Activated naive CD4-positive, alpha-beta T cell (primary cell): ENCODE measurements at places on chromosomes 7 and 10.

- DNase-seq: peak; percentile 53
Measured at GRCh38 chr10:3948843-3949242, 163.8 kb upstream of the KLF6 start.

GRCh38 chr7:66088861-66089838 lies 13.5 kb downstream of the ASL start:
- no peak for DNase-seq

- DNase-seq: no peak
Measured at GRCh38 chr10:21530641-21531040, 3.4 kb upstream of the MLLT10 start.

- DNase-seq: no peak
Measured at GRCh38 chr7:13117103-13117502, 429.7 kb downstream of the ARL4A start.

GRCh38 chr10:120392245-120392644 lies 64.8 kb upstream of the PLPP4 start:
- DNase-seq: no peak

DNA sequence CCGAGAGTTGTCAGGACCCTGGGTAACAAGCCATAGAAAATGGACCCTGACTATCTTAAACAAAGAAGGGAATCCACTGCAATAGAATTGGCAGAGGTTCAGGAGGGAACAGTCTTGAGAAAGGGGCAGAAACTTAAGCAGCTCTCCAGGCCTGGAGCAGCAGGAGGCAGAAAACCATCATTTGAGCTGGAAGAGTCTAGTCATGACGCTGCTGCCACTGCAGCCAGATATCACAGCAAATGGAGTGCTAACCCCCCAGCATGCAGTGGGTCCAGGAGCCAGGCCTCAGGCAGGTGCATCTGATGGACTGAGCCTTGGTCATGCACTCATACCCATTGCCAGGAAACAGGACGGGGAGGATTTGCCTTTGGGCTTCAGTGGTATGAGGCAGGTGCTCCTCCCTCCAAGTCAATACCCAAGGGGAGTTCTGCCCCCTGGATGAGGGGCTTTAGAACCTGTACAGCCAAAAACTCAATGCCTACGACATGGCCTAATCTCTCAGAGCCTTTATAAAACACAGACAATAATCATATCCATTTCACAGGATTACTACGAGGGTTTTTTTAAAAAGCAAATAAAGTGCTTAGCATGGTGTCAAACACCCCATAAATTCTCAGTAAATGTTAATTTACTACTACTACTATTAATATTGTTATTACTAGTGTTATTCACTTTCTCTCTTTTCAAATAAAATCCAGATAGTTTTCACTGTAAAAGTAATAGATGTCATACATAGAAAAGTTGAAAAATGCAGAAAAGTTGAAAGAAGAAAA lies 30.7 kb downstream of the DUSP5 start:
- no peak for DNase-seq

DNA sequence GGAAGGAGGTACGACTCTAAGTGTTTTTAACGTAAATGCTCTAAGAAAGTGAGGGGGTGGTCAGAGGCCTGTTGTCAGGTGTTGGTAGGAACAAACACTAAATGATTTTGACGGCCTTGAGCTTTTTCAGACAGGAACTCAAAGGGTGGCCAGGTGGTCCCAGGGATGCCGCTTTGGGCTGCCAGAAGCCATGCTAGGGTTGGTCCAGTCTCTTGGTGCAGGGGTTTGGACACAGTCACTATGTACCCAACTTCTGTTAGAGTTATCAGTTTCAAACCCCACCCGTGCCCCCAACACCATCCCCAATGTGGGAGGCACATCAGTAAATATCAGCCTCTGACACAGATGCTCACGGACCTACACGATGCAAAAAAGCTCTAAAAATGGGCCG lies 9.3 kb downstream of the ATP6V0E2 start:
- no peak for DNase-seq

- DNase-seq: no peak
Measured at GRCh38 chr7:51311166-51311565, 5.4 kb downstream of the COBL start.

- no peak for DNase-seq
Measured at GRCh38 chr7:3440509-3440908, 139.5 kb downstream of the SDK1 start.

DNA sequence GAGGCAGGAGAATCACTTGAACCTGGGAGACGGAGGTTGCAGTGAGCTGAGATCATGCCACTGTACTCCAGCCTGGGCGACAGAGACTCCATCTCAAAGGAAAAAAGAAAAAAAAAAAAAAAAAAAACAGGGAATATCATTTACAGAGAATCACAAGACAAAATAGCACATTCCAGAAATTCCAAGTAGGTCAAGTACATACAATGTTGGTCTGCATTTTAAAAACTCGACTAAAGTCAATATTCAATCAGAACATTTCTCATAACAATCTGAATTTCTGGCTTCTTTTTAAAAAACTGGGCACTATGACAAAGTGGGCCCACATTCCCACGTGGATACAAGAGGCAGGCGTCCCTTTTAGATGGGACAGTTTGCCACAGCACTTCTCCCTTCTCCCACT lies 12.8 kb downstream of the ZC3HAV1L start:
- DNase-seq: no peak

GRCh38 chr7:55124989-55125875 lies 106.4 kb downstream of the EGFR start:
- no peak for DNase-seq

DNA sequence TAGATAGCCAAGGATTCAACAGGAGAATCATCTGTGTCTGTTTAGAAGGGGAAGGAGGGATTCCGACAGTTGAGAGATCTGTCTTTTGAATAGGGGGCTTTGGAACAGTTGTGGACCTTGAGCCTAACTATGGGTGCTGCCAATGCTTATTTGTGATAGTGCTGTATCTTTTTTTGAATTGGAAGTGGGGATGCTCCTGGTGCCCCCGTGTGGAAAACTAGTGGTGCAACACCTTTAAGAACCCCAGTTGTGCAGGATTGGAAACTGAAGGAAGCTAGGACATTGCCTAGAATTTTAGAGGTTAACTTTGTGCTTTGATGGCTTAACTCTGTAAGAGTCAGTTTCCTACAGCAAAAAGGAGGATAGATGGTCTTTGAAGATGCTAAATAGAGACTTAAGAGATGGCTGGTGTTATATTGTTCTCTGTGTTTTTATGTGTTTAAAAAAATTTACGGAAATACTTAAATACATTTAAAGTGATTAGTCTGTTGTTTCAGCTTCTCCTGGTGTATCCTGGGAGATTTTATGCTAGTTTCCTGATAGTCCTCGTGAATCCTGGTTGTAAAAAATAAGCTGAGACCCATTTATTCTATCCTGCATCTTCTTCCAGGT lies 69.3 kb downstream of the AP3M1 start:
- DNase-seq: no peak

GRCh38 chr10:121984463-121984862 lies 4.5 kb upstream of the TACC2 start:
- no peak for DNase-seq

DNA sequence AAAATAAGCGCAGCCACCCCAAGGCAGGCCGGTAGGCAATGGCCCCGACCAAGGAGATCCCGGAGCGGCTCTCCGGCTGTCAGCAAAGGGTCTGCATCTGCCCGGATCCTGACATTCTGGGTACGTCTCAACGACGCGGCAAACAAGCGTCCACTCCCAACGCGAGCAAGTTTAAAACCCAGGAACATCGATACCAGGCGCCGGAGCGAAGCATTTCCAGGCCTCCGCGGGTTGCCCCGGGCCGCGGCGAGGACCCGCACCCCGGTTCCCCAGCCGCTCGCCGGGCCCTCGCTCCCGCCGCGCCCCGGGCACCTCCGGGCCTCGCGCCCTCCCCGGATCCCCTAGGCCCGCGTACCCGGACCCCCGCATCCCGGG lies 453 bp downstream of the URGCP start:
- no peak for DNase-seq

- no peak for DNase-seq
Measured at GRCh38 chr7:157995815-157996214, 591.8 kb downstream of the PTPRN2 start.

DNA sequence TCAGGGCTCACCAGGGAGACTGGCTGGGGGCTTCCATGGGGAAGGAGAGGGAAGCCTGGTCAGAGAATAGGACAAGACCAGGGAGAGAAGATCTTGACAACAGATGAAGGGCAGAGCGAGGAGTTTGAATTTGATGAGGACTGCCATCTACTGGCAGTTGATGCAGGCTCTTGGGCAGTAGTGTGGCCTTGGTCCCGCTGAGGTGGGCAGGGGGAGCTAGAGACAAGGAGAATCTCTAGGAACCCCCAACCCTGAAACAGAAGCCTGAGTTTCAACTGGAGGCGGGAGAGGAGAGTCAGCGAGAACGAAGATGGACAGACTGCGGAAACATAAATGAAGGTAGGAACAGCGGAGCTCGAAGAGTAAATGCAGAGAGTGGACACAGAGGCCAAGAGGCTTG lies 81.0 kb downstream of the PPP1R3C start:
- no peak for DNase-seq

GRCh38 chr7:110803602-110804143 lies 287.3 kb upstream of the LRRN3 start:
- DNase-seq: no peak

GRCh38 chr7:77989981-77990566 lies 191.5 kb downstream of the PHTF2 start:
- DNase-seq: no peak

DNA sequence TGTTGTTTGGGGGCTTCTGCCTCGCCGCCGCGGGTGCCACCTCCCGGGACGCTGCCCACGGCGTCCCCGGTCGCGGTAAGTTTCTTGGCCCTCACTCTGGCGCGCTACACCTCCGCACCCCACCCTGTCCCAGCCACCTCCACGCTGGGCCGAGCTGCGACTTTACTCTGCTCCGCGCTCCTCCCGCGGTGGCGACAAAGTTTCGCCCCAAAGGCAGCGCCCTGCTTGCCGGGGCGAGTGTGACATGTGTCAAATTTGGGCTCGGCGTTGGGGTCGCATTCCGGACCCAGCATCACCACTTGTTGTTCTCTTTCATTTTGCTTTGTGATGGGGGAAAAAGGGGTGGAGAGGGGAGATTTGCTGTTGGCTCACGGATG lies 167.7 kb upstream of the PPP1R3A start:
- no peak for DNase-seq

DNA sequence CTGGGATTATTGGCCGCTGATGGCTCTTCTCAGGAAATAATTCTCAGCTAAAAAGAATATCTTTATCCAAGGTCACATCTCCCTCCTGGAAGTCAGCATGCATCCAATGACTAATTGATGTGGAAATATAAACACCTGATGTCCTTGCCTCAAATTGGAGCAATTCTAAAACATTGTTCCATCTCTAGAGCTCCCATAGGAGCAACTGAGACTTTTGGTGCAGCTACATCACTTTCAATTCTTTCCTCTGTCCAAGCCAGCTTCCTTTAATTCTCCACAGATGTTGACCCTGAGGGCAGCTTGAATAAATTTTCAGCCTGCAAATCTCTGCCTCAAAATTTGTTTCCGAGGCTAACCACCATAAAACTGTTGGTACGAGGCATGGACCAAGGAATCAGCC lies 43.9 kb upstream of the KCND2 start:
- no peak for DNase-seq

- DNase-seq: no peak
Measured at GRCh38 chr10:101938305-101939007, 94.9 kb upstream of the KCNIP2 start.

DNA sequence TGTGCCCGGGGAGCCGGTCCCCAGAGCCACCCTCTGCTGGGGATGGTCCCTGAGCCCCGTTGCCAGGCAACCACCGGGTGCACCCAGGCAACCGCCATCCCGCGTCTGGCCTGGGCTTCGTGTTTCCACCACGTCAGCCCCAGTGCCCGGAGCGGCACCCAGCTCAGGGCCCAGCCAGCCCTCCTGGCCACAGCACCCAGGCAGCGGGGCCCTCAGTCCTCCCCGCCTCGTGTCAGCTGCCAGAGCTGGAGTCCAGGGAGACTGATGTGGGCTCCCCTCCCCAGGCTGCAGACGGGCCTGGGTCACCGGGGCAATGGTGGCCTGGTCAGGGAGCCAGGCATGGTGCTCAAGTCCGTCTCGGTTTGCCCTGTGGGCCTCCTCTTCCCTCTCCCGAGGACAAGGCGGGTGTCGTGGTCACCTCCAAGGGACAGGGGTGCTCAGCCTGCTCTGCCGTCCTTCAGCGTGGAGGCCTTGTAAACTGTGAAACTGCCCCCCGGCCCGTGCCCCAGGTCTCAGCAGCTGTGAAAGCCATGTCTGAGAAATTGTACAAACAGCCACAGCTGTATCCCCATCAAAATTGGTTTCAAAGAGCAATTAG lies 72.5 kb downstream of the MICALL2 start:
- DNase-seq: no peak

DNA sequence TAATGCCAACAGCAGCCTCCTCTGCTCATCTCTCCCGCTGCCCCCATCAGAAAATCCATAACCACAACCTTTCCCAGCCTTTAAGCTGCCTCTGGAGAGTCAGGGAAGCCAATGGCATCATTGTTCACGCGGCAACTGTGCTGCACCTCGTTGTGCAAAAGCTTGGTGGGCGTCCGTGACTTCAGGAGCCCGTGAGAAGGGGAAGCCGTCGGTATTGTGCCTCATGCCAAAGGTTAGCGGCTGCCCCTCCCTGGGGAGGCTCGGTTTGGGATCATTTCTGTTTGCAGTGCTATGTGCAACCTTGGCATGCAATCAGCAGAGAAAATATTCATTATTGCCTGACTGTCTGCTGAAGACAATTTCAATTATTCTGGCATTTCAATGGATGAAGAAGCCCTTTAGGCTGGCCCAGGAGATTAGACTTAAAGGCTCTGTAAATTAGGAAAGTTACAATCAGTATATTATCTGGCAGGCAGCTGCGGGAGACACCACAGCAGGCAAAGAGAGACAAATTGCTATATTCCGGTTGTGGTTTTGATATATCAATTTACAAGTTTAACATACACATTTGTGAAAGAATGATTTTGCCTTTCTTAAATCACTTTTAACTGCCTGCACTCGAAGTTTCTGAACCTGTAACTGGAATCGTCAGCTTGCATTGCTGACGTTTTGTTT lies 244.5 kb downstream of the GATA3 start:
- DNase-seq: no peak

DNA sequence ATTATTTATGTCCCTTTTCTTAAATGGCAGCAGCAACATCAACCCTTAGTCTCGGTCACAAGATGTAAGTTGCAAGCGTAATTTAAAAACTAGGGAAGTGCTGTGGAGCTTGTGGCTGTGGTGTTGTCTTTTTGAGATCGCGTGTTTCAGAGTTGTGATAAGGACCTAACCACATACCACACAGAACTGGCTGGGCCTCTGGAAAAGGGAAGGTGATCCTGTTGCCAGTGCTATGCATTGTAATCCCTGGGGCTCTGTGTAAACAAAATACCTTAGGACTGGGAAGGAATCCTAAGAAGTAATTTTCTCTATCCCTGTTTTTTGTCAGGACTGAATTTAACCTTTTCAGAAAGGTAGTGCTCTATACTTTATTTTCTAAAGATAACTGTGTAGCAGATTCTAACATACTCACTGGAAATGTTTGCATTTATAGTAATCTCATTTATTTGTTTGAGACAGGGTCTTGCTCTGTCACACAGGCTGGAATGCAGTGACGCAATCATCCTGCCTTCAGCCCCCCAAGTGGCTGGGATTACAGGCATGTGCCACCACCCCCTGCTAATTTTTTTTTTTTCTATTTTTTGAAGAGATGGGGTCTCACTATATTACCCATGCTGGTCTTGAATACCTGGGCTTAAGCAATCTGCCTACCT lies 60.4 kb downstream of the INPP5F start:
- DNase-seq: no peak
